ENCODE measurements at places on chromosomes 5 and 9.

DNA sequence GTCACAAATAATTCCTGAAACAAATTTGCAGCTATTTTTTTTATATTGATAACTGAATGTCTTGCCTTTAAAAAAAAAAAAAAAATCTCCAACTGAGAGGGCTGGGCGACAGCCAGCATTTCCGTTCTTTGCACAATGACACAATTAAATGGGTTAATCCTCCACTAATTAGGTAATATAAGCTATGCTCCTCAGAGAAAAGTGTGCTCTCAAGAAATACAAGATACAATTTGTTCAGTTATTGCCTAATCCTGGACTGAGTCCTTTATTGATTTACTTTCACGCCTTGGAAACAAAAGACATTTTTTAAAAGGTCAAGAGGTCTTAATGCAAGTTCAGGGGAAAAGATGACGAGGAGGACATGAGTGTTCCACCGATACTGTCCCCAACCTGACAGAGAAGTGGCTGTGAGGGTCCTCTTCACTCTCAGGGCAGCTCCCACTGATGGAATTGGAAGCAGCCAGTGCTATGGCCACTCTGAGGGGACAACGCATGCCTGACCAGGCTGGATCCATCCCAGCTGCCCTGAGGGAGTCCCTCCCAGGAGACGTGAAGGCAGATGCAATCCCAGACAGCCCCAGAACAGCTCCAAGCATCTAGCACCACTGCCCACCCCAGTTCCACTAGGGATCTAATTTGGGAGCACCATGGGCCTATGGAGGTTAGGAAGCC is 220.7 kb downstream of the GNA14 start:
- no peak for DNase-seq

DNA sequence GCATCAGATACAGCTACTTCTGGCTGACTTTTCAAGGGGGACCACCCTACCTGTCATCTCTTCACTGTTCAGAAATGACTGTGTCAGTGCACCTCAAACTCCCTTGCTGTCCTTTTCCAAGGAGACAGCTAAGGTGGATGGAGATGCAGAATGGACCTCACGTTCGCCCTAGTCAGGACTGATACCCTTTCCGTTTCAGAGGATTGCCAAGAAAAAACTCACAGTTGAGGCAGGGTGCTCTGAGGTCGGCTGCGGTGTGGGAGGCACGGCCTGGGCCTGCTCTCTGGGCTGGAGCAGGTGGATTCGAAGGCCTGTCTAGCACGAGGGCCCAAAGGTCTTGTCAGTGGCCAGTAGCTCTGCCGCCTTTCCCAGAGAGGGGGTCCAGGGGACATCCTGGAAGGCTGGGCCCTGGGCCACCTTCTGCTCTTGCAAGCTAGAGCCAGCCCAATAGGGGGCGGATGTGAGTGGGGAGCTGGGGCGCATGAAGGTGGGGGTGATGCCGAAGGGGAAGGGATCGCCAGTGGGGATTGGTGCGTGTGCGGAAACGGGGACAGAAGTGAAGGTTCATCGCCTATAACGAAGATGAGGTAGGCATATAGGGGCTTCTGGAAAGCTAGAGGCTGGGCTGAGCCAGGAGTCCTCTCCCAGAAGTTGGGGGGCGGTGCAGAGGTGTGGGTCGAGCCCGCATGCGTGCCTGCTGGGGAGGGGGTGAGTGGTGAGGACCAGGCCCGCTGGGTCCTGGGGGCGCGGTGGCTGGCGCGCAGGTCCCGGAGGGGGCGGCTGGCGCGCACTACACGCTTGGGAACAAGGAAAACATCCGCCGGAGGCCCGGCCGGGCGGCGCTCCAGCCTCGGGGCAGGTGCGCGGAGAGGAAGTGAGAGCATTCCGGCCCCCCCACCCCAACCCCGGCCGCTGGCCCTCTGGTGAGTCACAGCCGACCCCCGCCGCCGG is 2.5 kb upstream of the MSMP start:
- peak; percentile 70 for DNase-seq

DNA sequence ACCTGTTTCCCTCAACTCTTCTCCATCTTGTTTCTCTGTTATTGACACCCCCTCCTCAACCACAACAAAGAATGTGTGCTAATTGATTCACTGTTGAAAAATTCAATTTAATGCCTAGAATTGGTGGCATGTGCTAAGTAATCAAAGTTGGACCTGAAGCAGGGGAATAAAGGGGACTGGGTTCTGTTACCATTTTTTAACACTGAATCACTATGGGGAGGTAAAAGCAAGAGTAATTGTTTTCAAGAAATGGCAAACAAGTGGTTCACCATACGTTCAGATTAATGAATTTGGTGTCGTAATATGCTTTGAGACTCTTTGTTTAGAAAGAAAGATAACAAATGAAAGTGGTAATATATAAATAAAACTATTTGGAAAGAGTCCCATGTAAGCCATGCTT is 17.0 kb upstream of the SSBP2 start:
- no peak for DNase-seq

GRCh38 chr5:7500256-7500655 is 104.3 kb downstream of the ADCY2 start:
- no peak for DNase-seq

DNA sequence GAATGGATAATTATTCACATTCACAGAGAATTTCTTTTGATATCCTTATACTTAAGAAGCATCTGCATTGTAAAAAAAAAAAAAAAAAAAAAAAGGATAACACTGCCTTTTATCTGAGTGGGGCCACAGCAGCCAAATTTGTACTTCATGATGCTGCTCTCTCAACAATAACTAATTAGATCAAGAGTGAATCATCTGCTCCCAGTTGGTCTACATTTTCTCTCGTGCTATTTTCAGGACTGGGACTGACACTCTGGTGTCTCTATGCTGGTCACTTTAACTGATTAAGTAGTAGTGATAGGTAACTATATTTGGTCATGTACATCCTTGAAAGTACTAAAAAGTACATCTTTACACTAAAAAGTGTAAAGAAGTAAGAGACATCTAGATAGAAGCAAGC is 90.1 kb downstream of the RFX3 start:
- no peak for DNase-seq

DNA sequence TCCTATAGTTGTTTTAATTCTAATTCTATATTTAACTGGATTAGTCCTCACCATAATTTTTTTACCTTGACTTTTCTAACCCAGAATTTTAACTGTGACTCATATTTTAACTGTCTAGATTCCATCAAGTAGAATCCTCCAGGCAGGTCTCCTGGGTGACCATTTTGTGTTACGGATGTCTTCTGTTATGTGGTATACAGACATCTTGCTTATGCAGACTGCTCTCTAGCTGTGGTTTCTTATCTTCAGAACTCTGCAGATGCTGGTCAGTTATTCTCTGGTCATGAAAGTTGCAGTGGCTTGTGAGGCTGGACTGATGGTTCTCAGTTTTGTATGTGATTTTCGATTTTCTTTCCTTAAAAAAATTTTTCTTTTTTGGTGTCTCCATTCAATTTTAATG is 139.4 kb downstream of the ATG10 start:
- no peak for DNase-seq

DNA sequence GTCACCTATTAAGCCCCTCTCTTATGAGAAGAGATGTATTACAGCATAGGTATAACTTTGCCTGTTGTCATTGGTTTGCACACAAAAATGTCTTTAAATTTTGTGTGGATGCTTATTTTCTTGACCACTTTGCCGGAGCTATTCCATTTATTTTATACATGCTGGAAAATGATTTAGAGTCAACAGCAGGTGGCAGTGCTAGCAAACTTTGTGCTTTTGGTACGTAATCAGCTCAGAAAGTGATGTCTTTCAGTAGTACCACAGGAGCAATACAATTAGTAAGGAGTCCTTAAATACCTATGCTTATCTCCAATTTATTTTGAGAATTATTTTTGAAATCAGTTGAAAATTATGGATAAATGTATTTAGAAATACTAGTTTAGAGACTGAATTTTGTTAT is 19.8 kb upstream of the NUDT12 start:
- peak; percentile 63 for DNase-seq

DNA sequence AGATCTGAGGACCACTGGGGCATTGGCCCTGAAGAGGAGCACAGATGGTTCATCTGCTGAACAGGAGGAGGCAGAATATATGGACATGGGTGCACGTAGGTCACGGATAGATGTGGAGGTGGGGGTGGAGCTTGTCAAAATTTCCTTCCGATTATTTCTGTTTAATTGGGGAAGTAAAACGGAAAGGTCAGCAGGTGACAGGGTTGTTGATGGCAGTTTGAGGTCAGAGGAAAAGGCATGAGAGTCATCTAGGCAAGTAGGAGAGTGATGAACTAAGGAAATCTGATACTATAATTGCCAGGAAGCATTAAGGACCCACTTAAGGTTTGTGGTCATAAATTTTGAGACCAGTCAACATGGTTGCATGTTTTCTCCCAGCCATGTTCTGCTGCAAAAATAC is 8.4 kb upstream of the FAM81B start:
- no peak for DNase-seq

GRCh38 chr9:33164138-33164809 is 2.9 kb downstream of the B4GALT1 start:
- no peak for DNase-seq

DNA sequence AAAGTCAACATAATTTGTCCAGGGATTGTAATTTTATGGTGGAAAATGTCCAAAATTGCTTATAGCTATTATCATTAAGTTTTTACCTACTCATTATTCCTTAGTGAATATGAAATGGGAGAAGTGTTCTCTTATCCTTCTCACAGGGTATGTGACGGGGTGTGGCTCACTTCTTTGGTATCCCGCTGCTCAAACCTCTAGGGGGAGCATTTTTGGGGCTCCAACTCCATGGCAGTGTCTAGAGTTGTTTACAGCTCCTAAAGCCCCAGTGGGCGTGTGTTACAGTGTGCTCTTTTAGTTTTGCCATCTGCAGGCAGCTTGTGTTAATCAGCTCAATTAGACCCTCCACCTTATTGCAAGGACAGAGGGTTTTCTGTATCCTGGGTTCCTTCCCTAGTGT is 89.4 kb downstream of the CDKN2A start:
- no peak for DNase-seq

Data from MCF 10A (cell line).